Fibroblast of skin of scalp (primary cell): ENCODE measurements at places on chromosomes 3 and 15.

DNA sequence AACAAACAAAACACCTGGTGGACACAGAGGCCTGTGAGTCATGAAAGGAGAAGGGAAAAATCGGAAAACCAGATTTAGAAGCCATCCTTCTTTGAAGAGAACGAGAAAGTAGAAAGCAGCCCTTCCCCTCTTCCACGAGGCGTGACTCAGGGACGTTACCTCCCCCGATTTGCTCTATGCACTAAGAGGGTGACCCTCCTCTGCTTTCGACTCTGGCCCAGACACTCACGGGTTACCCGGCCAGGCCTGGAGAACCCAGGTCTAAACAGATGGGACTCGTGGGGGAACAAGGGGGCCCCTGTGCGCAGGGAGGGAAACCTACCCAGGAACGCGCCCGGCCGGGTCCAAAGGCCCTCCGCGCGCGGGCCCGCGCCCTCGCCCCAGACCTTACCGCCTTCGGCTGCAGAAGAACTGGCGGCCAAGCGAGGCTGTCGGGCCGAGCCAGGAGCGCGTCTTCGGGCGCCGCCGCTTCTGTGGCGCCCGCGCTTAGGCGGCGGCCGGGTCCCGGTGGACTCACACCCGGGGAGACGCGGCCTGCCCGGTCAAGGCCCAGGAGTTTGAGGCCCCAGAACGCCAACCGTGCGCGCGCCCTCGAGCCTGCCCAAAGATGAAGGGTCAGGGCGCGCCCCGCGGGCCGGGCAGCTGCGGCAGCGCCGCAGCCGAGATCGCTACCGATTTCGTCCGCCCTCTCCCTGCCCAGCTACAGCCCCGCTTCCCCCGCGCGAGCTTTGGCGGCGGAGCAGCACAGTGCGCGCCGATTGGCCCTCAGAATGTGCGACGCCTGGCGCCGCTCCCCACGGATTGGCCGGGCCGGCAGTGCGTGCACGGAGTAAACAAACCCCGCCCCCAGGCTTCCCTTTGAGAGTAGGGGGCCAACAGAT is at the start of gene TFDP2:
Gene TFDP2 (minus strand): TSS at position 753 of the 881 bp plus-strand sequence. CDS start 47,795 bp downstream, outside the sequence.
- peak; percentile 88 for DNase-seq

- no peak for DNase-seq
Observed at GRCh38 chr3:34183611-34184340, 385.3 kb downstream of the PDCD6IP start.

DNA sequence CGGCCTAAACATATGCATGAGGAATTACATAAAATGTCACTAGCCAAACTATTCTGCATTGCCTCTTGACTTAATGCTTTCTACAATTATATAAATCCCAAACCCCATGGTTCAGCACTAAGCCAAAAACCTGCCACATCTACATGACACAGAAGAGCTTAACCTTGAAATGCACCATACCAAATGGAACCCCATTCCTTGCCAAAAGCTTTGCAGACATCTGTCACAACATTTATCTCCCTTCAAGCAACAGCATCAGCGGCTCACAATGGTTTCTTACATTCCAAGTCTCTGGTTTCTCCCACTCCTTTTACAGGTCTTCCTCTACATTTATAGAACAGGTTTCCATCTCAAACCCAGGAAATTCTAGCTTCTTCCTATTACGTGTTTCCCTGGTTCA is 58.4 kb upstream of the GYG1 start:
- no peak for DNase-seq

DNA sequence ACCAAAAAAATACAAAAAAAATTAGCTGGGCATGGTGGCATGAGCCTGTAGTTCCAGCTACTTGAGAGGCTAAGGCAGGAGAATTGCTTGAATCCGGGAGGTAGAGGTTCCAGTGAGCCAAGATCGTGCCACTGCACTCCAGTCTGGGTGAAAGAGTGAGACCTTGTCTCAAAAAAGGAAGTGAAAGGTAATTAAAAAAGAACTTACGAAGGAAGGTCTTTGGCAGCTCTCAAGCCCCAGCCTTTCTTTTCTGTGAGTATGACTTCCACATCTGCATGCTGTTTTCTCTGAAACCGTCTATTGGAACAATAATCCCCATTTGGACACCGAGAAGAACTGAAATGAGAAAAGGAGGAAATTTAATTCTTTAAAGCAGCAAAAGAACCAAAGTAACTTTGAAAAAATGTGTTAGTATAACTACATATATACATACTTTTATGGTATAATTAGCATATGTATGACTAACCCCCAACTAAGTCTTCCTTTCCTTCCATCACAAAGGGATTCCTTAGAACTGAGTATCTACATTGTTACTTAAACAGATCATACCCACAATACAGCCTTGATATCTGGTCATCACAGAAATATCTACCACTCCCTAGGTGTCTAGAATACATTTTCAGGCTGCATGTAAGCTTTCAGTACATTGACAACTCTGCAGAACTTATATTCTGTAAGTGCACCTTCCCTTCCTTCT is 50.1 kb downstream of the SETD2 start:
- peak; percentile 91 for DNase-seq

DNA sequence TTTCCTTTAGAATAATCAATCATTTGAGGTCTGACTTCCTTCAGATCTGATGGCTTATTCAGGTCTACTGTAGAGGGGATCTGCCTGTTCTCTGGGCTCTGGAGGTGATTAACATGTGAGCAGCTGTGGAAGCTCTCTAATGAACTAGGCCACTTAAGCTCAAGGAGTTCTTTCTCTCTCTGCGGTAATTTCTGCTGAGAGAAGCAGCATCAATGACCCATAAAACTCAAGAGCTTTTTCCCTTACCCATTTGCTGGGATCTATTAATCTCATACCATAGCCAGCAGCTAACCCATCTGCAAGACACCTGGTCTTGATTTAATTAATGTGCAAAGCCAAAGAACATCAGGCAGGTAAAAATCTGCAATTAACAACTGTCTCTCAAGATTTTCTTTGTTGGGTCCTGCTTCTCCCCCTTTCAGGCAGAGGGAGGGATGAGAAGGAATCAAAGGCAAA is 73.2 kb upstream of the DLG1 start:
- DNase-seq, result no peak

- DNase-seq, result no peak
Observed at GRCh38 chr3:20047341-20047779, 7.1 kb downstream of the KAT2B start.

DNA sequence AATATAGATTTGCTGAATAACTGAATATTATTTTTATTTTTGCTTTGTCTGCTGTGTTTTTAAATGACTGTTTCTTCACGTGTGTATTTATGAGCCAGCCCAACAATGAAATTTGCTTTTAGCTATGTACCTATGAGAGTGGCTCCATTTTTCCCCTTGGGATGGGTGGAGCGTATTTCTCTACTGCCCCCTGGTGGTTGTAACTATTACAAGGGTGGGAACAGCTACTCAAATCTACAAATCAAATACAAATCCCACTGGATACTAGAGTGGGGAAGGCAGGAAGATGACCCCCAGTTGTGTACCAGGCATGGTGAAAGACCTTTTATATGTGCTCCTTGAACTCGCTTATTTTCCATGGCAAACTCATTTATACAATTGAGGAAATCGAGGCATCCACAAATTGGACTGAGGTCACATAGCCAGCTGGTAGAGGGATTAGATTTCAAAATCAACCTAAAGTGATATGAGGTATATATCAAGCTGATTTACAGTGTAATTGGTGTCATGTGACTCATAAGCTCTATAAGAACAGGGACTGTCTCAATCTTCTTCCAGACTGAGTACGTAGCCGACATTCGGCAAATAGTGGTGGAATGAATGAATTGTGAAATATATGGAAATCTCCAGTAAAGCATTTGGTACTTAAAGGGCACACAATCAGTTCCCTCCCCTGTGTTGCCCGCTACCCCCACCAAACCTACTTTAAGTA is 69.5 kb upstream of the VEPH1 start:
- DNase-seq, result peak; percentile 68

DNA sequence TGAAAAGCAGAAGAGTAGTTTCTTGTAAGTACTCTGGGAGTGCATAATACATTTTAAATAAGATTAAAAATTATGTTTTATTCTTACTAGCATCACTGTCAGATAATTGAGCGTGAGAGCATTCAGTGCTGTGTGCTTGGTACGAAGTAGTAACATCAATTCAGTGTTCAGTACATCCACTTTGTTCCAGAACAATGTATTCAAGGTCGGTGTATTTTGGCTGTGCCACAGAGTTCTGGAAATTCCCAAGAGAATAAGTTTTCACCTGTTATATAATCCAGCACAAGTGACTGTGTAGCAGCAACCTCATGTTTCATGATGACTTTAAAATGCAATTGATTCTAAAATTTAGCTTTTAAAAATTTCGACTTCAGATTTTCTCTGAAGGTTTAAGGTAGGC is 130.6 kb downstream of the IGF1R start:
- DNase-seq, result no peak

GRCh38 chr15:95210436-95210981 is 979.1 kb downstream of the MCTP2 start:
- no peak for DNase-seq

DNA sequence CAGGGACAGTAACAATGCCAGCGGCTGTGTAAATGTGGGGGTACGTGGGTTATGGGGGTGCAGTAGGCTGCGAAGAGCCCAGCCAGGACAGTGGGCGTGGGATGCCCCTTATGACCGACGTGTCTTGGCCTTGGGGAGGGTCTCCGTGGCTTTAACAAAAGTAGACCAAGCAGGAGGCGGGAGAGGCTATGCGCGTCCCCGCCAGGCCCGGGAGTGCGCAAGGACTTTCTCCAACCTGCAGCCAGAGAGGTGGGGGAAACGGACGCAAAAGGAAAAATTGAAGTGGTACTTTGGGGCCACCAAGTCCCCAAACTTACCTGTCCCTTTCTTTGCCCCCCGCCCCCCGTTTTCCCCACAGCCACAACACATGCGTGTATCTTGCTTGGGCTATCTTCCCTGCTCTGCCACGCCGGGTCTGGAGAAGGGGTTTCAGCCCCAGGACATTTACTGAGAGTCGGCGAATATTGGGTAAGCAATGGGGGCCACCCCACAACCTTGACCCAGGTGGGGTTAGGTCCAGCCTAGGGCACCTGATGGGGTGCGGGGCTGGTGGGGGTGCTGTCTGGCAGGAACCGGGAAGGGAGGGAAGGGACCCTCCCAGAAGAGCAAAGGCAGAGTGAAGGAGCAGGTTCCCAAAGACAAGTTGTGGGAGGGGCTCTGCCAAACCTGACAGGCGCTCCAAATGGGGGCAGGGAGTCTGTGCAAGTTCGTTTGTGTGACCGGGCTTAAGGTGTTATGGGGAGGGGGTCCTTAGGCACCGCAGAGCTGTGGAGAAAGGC is 652 bp downstream of the ISLR2 start:
- DNase-seq, result no peak

GRCh38 chr3:65265511-65265910 is 577.7 kb upstream of the ADAMTS9 start:
- DNase-seq, result no peak

DNA sequence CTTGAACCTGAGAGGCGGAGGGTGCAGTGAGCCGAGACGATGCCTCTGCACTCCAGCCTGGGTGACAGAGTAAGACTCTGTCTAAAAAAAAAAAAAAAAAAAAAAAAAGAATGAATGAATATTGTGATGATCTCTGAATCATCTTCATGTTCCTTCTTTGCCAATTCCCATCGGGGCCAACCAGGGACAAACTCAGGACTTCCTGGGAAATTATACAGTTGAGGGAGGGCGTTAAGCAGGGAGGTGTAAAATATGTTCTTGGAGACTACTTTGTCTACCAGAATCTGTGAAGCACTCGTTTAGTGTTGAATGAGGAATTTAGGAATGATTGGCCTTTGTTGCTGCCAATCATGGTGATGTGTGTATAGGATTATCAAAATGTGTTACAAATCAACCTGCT is 210.6 kb downstream of the PTPRG start:
- DNase-seq, result peak; percentile 25

DNA sequence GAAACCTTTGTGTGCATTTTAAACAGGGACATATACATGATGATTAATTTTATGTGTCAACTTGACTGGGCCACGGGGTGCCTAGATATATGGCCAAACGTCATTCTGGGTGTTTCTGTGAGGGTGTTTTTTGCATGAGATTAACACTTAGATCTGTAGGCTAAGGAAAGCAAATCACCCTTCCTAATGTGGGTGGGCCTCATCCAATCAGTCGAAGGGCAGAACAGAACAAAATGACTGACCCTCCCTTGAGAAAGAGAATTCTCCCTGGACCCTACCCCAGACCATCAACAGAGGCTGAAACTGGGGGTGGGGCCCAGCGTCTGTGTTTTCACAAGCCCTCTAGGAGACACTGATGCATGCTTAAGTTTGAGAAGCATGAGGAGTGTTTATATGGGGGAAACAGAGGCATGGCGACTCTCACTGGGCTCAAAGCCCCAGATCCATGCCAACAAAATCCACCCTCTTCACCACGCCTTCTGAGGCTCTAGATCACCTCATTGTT is 56.2 kb downstream of the ITGA11 start:
- DNase-seq, result no peak

- DNase-seq, result peak; percentile 60
Observed at GRCh38 chr3:158701420-158702065, 29.1 kb upstream of the LXN start.

DNA sequence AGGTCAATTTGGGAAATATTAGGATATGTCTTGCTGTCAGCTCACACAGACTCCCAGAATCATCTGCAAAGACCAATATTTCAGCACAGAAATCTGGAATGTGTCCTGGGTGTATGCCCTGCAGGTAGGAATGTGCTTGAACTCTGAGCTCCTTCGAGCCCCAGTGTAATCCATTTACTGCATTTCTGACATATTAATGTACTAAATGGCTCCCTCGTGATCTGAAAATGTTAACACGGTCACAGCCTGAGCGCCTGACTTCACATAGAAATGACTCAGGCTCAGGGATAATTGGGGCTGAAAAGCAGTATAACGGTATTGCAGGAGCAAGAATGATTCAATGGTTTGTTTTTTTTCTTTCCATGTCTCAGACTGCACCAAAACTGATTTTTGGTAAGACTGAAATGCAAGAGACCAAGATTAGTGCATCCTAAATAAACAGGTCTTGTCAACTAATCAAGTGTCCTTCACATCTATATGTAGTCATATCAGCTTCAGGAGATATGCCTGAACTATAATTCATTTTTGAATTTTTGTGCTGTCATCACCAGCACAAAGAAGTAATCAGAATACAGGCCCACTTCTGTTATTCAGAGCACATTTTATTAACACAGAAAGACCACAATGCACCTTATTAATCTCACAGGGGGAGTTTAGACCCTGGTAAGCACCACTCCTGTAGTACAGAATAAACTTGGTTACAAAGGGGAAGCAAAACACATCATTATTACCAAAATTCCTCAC is 49.8 kb downstream of the DCLK3 start:
- peak; percentile 48 for DNase-seq

DNA sequence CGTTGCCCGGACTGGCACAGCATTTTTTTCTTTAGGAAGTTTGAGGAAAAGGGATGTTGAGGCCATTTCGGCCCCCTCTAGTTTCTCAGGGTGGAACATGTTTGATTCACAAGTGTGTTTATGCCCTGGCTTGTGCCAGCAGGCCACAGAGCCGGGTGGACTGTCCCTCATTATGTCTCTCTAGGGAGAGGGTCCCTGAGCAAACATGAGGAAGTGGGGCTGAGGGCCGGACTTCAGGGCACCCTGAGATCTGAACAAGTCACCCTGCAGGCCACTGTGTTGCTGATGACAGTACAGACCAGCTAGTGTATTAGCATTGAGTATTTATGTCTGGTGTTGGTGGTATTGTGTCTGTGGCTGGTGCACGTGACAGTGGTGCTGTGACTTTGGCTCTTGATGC is 34.9 kb downstream of the RNU5B-1 start:
- no peak for DNase-seq
